ENCODE measurements at places on chromosomes 1 and 21.

DNA sequence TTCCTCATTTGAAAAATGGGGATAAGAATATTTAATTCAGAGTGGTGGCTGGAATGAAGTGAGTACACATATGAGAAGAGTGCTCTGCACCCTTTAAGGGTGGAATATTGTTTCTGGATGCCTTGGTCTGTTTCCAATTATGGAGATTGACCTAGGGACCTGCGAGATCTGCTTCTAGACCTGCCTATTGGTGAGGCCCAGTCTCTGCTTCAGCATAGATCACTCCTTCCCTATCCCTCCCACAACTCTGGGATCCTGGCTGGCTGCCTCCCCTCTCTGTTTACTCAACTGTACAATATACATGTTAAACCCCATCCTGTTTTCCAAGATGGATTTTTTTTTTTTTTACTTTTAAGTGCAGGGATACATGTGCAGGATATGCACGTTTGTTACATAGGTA is 6.4 kb upstream of the LDLRAD1 start:
- DNase-seq = no peak

- no peak for DNase-seq
These were observed 267.3 kb upstream of the DUSP10 start for GRCh38 chr1:222009105-222009730.

- DNase-seq = no peak
These were observed 31.7 kb downstream of the ECE1 start for GRCh38 chr1:21258331-21259134.

GRCh38 chr1:229170778-229171505 is 100.0 kb upstream of the RAB4A start:
- DNase-seq = no peak

- no peak for DNase-seq
These were observed 318.8 kb upstream of the NEGR1 start for GRCh38 chr1:72601035-72601674.

DNA sequence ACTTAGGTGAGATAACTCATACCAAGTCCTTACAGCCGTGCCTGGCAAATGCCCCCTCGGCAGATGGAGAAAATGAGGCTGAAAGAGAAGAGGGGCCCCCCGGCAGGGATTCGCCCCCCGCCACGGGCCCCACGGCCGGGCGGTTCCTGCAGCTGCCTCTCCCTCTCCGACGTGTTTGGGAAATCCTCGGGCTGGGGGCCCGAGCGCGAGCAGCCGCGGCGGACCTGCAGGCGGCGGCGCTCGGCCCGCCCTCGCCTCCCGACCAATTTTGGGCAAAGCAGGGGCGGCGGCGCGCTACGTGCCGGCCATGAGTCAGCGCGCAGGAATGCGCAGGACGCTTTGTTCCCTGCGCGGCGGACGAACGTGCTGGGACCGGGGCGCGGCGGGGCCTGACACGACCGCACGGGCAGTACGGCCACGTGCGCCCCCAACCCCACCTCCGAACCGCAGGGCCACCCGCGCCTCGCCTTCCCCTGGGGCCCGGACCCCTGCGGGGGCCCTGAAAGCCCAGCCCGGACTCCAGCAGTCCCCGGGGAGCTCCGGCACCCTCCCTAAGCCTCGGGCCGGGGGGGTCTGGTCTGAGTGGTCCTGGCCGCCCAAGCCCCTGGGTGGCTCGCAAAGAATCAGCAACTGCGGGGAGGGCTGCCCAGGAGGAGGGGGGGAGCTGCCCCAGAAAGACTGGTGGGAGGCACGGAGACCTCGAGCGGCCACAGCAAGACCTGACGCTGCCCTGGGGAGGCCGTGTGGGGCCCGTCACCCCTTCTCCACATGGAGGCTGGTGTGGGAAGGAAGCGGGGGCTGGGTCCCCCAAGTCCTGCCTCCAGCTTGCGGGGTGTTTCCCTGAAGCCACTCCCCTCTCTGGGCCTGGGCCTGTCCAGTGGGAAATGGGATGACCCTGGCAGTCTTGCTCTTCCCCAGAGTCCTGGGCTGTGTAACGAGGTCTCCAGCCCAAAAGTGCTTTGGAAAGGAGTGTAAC is 11.9 kb upstream of the EDN2 start:
- DNase-seq = no peak

DNA sequence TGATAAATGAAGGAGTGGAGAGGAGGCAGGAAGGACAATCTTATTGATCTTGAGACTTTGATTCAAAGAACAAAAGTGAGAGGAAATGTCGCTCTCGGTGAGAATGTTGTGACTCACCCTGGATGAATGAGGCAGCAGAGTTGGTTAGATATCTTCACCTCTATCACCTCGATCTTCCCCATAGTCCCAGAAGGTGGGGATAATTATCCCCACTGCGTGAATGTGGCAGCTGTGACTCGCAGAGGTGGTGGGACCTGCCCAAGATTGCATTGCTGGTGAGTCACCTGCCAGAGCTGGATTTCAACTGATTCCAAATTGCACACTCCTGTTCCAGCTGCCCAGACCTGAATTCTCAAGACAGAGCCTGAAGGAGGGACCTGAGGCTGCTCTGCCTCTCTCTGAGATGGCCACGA is 105.0 kb downstream of the MATN1 start:
- DNase-seq = no peak

- no peak for DNase-seq
These were observed 363.7 kb downstream of the MATN1 start for GRCh38 chr1:30359539-30360220.

GRCh38 chr1:95984798-95985374 is 736.7 kb upstream of the PTBP2 start:
- DNase-seq = no peak

GRCh38 chr1:114314098-114314497 is 160.4 kb upstream of the SYT6 start:
- no peak for DNase-seq

DNA sequence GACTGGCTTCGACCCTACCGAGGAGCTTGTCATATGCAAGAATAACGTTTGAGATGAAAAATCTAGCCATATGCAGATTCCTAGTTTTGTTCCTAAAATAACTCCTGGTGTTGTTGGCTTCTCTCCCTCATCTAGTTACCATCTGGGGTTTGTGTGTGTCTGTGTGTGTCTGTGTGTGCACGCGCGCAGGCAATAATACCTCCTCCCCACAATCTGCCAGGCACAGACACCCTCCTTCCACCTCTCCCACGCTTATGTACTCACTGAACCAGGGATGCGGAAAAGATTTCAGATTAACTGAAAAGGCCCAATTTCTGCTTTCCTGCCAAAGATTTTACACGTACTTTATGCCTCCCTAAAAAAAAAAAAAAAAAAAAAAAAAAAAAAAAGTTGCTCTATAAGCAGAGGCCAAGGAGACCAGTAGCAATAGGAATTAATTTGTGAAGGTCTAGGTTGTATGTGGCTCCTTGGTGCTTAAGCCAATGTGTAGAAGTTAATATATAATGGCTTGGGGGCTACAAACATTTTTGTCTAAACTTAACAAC is 452.7 kb downstream of the NUF2 start:
- no peak for DNase-seq

DNA sequence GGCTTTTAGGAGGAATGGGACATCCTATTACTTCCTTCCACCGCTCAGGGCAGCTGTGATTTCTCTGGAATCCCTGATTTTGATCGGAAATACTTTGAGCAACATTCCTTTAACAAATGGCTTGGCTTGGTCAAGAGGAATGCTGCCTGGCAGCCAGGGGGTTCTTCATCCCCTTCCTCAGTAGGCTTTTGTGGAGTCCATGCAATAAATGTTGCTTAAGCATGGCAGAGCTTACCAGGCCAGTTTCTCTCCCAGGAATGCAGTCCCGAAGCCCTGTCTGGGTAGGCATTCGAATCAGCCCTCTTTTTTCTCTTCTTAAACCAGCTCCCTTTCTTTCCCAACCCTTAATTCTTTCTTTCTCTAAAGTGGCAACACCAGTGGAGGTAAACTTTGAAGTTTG is 177.1 kb upstream of the KIAA0040 start:
- no peak for DNase-seq

DNA sequence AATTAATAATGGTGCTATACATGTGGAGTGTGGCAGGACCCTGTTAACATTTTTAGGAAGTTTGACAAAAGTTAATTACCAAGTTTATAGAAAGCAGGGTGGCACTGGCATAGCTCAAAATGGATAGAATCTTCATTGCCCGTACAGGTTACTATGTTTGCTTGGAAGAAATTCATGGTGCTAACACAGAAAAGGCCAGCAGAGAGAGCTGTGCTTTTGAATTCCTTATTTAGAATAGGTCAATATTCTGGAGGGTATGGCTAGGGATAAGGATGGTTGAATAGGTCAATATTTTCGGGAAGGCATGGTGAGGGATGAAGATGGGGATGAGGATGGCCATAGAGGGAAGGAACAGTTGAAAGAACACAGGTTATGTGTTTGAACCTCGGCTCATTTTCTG is 345.1 kb downstream of the LMO4 start:
- DNase-seq = no peak

DNA sequence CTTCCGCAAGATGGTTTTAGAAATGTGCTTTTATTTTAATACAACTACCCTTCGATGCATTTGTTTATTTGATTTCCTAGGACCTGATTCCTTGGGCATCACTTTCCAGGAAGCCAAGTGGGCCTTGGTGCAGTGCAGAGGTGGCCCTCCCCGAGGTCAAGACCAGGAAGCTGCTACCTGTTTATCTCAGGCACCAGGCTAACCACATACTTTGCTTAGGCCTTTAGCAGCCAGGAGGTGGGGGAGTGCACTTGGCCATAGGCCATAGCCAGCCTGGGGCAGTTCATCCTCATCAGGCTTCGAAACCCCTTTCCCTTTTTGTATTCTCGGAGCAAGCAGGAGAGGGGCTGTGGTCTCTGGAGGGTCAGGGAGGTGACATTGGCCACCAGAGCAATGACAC is 45.4 kb downstream of the SMYD2 start:
- DNase-seq = no peak

DNA sequence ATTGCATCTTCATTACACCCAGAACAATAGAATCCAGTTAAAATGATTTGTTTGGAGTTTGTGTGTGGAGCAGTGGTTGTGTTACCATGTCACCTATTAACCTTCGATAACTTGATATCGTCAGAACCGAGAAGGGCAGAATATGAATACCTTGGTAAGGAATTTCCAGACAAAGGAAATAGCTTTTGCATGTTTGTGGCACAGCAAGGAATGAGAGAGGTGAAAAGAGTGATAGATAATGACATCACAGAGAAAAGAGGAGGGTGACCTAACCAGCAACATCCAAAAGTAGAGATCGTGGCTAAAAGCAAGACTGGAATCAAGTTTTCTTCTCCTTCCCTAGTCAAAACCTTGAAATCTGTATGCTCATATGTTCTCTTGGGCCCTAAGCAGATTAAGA is 244.6 kb upstream of the NEGR1 start:
- DNase-seq = no peak

DNA sequence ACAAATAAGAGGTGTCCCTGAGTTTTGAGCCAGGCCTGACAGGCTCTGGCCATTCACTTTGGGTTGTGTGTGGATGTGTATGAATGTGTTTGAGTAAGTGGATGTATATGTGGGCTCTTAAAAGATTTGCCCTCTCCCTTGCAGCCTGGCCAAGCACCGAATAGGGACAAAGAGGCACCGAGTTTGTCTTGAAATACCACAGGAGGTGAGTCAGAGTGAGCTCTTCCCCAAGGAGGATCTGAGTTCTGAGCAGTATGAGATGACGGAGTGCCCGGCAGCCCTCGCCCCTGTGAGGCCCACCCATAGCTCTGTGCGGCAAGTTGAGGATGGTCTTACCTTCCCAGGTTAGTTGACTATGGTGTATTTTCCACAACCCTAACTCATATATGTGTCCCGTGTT is 19.0 kb downstream of the KDM4A start:
- no peak for DNase-seq

- no peak for DNase-seq
These were observed 78.5 kb upstream of the ADAMTS5 start for GRCh38 chr21:27045281-27045985.

DNA sequence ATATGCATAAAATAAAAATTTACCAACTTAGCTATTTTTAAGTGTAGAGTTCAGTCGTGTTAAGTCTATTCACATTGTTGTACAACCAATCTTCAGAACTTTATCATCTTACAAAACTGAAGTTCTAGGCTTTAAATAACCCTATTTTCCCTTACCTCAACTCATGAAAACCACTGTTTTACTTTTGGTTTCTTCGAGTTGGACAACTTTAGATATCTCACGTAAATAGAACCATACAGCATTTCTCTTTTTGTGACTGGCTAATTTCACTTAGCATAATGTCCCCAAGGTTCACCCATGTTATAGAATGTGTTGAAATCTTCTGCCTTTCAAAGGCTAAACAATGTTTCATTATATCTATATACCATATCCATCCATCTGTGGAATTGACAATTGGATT is 819.0 kb upstream of the ADGRL4 start:
- DNase-seq = no peak

DNA sequence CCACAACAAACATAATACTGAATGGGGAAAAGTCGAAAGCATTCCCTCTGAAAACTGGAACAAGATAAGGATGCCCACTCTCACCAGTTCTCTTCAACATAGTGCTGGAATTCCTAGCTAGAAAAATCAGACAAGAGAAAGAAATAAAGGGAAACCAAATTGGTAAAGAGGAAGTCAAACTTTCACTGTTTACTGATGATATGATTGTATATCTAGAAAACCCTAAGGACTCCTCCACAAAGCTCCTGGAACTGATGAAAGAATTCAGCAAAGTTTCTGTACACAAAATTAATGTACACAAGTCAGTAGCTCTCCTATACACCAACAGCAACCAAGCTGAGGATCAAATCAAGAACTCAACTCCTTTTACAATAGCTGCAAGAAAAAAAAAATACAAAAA is 6.9 kb upstream of the F13B start:
- no peak for DNase-seq

GRCh38 chr1:86380257-86380861 is 15.8 kb downstream of the ODF2L start:
- DNase-seq = peak; percentile 37

DNA sequence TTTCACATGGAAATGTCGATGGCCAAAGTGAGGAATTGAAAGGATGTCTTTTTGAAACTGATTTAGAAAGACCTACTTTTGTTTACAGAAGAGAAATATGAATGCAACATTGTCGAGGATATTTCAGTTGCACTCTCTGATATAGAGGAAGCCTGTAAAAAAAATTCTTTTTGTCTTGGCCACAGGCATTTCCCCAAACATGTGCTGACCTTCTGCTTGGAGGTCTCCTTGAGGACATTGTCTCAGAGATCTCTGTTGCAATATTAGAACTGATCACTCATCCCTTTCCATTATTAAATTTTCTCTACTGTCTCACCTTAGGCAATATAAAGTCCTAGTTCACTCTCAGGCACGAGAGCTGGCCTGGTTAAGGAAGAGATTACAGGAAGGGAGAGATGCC is 16.0 kb downstream of the S100A11 start:
- no peak for DNase-seq

DNA sequence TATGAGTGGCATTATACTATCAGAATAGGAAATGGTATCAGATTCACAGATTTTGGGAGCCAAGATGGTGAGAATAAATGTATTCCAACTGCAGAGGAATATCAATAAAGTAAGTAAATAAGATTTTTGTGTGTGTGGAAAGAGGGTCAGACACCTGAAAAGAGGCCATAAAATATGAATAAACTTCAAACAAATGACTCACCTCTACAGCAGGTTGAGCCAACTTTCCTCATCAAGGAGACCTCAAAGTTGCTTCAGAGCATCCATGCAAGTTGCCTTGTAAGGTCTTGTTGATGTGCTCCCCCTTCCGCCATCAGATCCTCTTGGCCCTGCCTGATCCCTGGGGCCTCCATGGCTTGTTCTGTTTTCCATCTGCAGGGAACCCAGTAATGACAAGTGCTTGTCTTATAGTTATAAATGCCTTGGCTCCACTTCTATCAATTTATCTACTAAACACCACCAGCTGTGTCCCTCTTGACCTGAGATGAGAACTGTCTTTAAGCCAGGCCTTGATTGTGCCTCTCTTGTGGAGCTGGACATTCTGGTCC is 775.6 kb downstream of the LTN1 start:
- DNase-seq = no peak

GRCh38 chr21:44503901-44504399 is 36.0 kb downstream of the KRTAP10-1 start:
- DNase-seq = no peak
